ENCODE measurements at places on chromosomes 4 and X.

DNA sequence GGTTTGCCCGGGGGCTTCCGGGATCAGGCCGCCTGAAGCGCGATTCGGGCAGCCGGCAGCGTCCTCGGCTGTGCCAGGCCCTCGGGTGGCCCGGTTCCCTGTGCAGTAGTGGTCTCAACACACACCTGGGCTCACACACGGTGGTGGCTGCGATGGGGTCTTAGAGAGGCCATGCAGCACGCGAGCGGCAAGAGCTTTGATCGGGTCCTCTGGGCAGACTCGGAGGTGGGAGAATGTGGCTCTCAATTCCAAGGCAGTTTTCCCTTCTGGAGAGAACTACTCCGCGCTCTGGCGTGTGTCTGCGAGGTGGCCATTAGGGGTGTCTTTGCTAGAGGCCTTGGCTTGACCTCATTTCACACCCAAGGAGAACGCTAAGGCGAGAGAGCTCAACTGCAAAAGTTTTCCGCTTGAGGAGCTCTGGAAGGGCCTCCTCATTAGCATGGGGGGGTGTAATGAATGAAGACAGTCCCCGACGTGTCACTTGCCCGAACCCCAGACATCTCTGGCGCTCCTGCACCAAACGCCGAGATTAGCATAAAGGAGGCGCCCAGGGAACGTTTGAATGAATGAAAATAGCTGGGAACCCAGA, 771 bp upstream of the RBPJ start:
- peak; percentile 22 for DNase-seq

DNA sequence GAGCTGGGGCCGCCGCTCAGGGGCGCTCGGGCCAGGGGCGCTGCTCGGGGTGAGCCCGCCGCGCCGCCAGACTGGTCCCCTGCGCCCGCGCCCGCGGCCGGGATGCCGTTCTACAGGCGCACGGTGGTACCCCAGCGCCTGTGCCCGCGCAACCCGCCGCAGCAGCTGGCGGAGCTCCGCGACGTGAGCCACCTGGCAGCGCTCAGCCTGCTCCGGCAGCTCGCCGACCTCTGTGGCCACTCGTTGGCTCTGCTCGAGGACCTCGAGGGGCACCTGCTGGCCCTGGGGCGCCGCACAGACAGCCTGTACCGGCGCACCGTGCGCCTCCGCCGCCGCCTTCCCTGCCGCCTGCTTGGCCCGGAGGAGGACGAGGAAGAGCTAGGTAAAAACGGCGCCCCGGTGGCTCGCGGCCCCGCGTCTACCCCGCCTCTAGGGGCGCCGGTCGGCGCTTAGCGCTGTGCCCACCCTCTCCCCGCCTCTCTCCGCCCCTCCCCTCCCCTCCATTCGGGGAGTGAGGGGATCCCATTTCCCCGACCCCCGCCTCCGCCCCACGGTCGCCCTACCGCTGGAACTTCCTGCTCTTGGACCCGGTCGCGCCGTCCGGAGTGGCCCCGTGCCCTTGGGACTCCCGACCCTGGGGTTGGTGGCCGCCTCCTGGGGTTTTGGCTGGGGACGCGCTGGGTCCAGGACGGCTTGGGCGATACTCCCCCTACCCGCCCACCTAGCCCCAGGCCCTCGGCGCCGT, 513 bp downstream of the NHSL2 start:
- no peak for DNase-seq

GRCh38 chrX:136619899-136620505, 28.0 kb upstream of the CD40LG start:
- no peak for DNase-seq

GRCh38 chr4:153245775-153246174, 41.5 kb downstream of the TRIM2 start:
- DNase-seq, result no peak

- DNase-seq, result no peak
Measured at GRCh38 chr4:90181644-90182043, 54.5 kb downstream of the CCSER1 start.

- no peak for DNase-seq
Measured at GRCh38 chrX:38154818-38155217, 65.9 kb downstream of the SRPX start.

DNA sequence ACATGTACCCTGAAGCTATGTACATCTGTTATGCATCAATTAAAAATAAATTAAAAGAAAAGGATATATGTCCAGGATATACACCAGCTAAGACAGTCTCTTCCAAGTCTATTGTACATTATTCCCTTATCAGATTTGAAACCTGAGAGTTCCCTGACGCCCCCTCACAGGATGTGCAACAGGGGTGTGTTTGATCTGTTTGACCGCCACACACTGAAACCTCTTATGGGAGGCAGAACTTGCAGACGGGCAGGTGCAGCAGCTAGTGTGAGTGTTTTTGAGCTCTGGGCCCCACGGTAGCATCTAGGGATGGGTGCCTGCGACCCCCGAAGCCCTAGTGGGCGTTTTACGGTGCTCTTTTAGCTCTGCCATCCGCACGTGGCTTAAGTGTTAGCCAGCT, 4.7 kb downstream of the XG start:
- DNase-seq, result no peak

GRCh38 chr4:67446811-67447210, 98.5 kb downstream of the CENPC start:
- no peak for DNase-seq

- DNase-seq, result peak; percentile 48
Measured at GRCh38 chrX:13658602-13659001, 5.7 kb downstream of the TCEANC start.

DNA sequence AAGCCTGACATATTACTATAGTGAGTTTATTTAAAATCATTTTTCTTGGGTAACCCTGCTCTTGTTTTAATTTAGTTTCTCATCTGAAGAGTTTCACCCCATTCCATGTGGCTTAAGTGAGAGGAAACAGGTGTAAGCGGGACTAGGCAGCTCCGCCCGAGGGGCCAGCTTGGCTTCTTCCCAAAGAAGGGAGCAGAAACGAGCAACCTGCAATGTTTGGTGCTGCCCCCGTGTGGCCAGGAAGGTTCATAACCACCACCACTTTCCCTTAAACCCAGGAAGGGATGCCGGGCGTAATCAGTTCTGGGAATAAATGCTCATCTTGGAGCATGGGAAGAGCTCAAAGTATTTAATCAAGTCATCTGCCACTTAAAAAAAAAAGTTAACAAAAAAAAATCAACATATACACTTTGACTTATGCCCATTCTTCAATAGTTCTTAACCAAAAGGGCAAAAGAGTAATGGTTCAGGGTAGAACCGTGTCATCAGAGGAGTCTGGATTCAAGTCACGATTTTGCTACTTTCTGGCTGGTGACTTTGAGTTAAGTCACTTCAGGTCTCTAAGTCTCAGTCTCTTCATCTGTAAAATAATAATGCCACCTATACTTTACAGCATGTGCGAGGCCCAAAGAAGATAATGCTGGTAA, 147.9 kb downstream of the NSUN7 start:
- peak; percentile 70 for DNase-seq
